Esophagus muscularis mucosa (tissue), 4 donors: ENCODE measurements at places on chromosomes 1 and 21. TPM values are rescaled to one million over a fixed set of nuclear protein-coding genes. Genes with fewer than 3 reads are reported as not detected.

DNA sequence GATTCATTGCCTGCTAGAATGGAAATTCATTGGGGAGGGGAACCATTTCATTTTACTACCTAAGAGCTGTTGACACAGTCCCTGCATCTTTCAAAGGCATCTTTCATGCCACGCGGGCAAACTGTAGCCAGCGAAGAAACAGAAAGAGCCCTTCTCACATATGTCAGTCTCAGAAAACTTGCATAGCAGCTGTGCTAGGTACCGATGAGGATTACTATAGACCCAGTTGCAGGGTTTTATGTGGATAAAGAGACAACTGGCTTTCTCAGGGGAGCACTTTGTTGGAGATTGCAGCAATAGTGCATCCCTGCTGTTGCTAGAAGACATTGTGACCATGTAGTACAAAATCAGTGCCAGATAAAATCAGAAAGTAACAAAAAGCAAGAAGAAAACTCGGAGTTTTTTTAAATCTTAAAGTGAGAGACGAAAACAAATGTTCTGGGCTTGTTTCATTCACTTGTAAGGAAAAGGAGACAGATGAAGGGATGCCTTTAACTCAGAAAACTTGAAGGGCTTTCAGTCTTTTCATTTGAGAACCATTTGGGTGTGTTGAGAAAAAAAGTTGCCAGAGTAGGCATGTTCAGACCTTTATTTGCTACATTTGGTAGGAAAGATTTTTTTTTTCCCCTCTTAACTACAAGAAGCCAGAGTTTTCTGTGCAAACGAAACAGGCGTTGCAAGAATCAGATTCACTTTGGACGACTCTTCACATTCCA lies 804.1 kb downstream of the USP25 start:
- DNase-seq, result no peak
- no peaks in the 10 kb centered on the region for H3K27me3 ChIP-seq
- H3K4me1 ChIP-seq, result peaks cover 21% of the 10 kb centered on the region
- peak overlapping the region; percentile 52 for H3K4me3 ChIP-seq
- peak overlapping the region; percentile 74 for H3K27ac ChIP-seq

- no peak overlapping the region for H3K27ac ChIP-seq
- peaks cover 42% of the 10 kb centered on the region for H3K4me1 ChIP-seq
- no peak for DNase-seq
Measured at GRCh38 chr1:30524840-30525617, 198.4 kb downstream of the MATN1 start.

DNA sequence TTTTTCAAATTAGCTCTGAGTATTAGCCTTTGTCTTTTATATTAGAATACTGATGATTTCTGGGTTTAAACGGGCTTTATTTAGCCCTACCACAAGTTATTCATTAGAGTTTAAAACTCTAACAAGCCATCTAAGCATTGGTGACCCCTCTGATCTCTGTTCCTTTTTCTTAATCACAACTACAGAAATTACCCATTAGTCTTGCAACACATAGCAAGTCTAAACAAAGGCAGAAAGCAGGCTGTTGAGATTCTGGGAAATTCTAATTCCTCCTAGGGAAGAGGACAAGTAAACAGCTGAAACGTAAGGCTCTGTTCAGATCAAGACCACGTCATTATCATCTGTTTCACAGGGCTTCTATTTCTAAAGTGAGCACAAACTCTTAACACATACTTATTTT lies 491.2 kb upstream of the ZRANB2 start:
- DNase-seq, result no peak
- H3K27ac ChIP-seq, result no peak overlapping the region
- H3K4me1 ChIP-seq, result no peaks in the 10 kb centered on the region

DNA sequence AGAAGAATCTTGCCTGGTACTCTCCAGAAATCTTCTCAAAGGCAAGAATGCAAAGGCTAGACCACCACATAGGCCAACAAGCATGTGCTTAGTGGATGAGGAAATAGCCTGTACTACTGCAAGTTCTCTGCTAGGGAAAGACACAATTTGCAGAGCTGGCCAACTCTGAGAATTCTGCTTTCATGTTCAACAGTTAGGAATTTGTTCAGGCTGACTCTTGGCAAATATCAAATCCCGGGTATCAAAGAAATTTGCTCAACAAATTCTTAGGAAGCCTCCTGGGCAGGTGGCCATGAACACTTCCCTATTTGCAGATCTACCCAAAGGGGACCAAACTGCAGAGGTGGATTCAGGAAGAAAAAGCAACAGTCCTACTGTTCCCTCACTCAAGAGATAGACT lies 15.0 kb upstream of the H3-3A start:
- no peak overlapping the region for H3K27ac ChIP-seq
- H3K4me3 ChIP-seq, result no peak overlapping the region
- no peaks in the 10 kb centered on the region for H3K4me1 ChIP-seq
- no peak for DNase-seq
- H3K27me3 ChIP-seq, result no peaks in the 10 kb centered on the region

DNA sequence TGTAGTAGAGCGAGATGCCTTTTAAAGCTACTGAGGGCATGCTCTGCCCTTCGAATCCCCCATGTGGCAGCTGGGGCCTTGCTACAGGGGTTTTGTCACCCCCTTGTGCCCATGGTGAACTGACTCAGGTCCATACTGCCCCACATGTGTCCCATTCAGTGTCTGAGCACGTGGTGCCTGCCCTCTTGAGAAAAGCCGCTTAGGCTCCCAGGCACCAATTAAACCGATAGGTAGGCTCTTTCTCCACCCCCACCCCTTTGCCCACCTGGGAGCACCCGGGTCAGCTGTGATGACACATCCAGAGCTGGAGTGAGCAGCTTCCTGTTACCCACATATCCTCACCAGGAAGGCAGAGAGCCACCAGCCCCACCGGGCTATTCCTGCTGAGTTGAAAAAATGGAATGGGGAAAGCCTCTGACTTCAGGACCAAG lies 30.5 kb downstream of the TMCC2 start:
- no peaks in the 10 kb centered on the region for H3K36me3 ChIP-seq
- DNase-seq, result no peak
- H3K27ac ChIP-seq, result no peak overlapping the region
- H3K27me3 ChIP-seq, result no peaks in the 10 kb centered on the region
- peaks cover 48% of the 10 kb centered on the region for H3K4me1 ChIP-seq

GRCh38 chr1:25760122-25760719 lies 39.8 kb upstream of the SELENON start:
- no peak for DNase-seq
- no peak overlapping the region for H3K4me3 ChIP-seq
- no peaks in the 10 kb centered on the region for H3K36me3 ChIP-seq
- H3K27me3 ChIP-seq, result no peaks in the 10 kb centered on the region

The RNU1-1 gene
- total RNA-seq, result under 0.01 TPM
